RCC 7860 (cell line): ENCODE measurements at places on chromosomes 5 and 9.

DNA sequence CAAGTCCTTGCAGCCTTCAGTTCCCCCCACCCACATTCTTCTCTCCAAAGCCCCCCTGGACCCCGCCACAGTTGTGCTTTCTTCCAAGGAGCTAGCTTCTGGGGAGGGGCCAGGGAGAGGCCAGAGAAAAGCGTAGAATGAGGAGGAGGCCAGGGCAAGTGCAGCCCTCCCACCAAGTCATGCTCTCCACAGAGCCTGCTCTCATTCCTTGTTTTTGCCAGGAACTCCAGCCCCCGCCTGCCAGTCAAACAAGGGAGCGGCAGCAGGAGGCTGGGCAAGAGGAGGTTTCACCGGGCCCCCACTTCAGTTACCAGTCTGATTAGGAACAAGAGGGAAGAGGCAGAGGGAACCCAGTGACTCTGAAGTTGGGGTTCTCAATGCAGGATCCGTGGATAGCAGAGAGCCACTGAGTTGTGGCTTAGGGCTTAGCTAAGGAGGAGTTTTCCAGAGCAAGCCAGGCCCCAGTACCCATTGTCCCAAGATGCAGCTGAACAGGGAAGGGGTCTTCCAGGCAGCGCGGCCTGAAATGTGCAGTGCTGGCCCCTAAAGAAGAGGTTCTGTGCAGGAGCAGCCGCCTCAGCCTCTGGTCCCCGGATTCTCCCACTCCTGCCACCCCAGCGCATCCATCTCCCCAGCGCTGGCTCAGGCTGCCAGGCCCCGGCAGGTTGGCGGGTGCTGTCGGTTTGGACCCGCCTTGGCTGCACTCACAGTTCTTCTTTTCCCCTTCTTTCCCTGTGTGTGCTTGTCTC, 120.6 kb downstream of the DAB2IP start:
- no peak for DNase-seq

DNA sequence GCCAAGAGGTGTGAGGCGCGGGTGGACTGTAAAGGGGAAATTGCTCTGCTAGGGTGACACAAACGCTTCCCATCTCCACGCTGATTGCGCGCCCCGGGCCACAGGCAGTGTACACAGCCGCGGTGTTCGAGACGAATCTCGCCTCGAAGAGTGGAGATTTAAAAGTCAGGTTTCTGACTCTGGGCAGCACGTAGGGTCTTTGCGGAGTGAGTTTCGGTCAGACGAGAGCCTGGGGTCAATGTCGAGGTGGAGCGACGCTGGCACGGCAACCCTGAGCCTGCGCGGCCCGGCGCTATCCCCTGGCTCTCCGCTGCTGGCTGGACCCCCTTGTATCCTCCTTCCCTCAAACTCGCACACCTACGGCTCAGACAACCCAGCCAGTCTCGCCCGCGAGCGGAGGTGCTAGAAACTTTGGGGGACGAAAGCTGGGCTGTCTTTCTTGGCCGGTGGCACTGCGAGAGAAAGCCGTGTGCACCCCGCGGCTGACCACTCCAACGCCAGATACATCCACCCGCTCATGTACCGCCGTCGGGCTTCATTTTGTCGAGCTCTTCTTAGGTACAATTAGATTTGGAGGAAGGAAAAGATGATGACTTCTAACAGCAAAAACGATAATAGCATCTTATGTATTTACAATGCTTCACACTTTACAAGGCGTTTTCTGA, 5.4 kb upstream of the FOXB2 start:
- DNase-seq: no peak

DNA sequence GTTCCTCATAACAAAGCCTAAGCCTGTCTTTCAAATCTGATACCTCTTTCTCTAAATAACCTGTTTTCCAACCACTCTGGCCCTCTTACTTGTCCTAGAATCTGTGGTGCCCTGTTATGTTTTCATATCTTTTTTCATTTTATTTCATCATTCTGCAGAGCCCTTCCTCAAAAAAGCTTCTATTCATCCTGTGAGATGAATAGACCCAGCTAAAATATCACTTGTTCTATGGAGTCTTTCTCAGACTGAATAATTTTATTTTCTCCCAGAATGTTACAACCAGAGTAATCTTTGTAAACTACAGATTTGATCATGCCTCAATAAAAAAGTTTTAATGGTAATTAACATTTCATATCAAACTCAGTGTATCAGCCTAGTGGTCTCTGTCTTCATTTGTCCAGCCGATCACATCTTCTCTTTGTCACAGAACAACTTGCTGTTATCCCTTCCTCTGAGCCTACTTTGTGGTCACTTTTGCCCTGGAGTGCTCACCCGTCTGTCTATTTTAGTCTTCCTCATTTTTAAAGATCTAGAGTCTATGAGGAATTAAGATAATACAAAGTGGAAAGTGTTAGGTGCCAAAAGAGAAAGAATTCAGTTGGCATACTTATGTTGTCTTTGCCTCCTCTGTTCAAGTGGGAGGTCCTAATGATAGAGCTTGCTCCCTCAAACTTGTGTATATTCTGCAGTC, 77.8 kb downstream of the ZCCHC7 start:
- DNase-seq: no peak

DNA sequence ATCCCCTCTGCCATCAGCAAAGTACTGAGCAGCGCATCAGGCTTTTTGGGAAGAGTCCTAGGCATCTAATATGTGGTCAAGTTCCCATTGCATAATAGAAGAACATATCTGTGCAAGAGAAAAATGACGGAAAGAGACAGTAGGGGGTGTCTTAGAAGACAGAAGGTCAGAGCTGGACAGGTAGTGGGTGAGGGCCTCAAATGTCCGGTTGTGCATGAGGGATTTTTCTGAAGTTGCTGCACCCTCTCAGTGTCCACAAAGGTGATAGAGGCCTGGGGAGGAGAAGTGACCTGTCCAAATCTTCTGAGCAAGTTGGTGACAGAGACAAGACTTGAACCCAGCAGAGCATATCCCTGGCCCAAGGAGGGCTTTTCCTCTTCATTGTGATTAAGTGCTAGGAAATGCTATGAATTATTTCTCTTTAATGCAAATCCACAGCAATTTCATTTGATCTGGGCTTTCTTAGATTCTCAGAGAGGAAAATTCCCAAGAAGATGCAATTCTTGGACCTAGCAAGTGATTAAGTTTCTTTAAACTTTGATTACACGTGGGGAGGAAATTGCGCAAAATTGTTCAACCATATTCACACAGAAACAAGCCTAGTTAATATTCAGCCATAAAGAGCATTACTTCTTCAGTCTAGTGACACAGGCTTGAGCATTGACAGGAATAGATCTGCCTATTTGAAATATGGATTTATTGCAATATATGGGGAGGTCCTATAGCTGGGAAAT, at the start of gene OR2S2:
TSS of gene OR2S2 (minus strand) at position 51 of the 734 bp plus-strand sequence. CDS start 56 bp downstream, outside the sequence.
- DNase-seq: no peak

GRCh38 chr5:60674251-60675069, 25.5 kb downstream of the DEPDC1B start:
- no peak for DNase-seq

DNA sequence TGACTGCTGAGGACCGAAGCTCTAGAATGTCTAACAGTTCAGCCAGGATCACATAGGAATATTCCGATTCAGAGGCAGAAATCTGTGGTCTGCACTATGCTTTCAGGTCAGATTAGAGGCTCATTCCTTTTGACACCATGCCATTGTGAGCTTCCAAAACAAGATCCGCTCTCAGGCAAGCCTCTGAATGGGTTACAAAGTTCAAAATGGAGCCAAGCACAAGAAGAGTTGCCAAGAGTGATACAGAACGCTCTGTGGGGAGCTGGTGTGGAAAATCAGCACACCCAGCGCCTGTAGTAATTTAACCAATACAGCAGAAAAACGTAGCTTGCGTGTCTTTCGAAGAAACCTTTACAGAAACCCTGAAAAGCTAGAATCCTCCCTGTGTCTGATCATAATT, 33.3 kb upstream of the FAT2 start:
- no peak for DNase-seq

DNA sequence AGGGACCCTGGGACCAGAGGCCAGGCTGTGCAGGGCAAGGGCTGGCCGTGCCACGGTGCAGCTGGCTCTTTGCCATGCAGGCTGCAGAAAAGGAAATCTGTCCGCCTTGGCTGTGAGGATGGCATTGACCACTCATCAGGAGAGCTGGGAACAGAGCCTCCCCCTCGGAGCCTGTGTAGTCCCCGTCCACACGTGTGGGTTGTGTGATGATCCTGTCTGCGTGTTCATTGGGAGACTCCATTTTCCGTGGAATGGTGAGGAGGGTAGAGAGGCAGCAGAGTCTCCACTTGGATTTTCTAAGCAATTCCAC, 47.7 kb downstream of the EHMT1 start:
- DNase-seq: no peak

GRCh38 chr5:9529041-9529480, 16.8 kb downstream of the SEMA5A start:
- no peak for DNase-seq

- peak; percentile 56 for DNase-seq
These were observed 701 bp upstream of the ZNF462 start for GRCh38 chr9:106862110-106862820.

DNA sequence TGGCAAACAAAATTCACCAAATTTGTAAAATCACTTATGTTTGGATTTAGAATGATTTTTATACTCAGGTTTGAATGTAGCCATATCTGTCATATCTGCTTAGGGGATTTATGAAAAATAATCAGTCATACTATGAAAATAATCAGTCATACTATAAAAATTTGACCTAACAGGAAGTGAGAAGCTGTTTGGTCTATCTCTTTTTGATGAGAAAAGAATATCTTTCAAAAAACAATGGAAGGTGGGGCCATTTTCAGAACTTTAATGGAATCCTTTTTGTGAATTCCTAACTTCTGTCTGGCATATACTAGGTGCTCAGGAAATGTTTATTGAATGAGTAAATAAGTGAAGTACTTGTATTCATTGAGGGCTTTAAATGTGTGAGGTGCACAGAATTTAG, 70.1 kb downstream of the CWC27 start:
- no peak for DNase-seq
